Ovary (tissue), 10 donors: ENCODE measurements at places on chromosomes 6 and 20.

- no peak overlapping the region for H3K4me3 ChIP-seq
- no peaks in the 10 kb centered on the region for H3K27me3 ChIP-seq
- H3K4me1 ChIP-seq, result peaks cover 6% of the 10 kb centered on the region
- no peak overlapping the region for H3K27ac ChIP-seq
- H3K36me3 ChIP-seq, result no peaks in the 10 kb centered on the region
These were observed 46.2 kb downstream of the PANK2 start for GRCh38 chr20:3935295-3935955.

- DNase-seq, result no peak
- H3K4me1 ChIP-seq, result no peaks in the 10 kb centered on the region
- H3K27me3 ChIP-seq, result no peaks in the 10 kb centered on the region
- no peak overlapping the region for H3K27ac ChIP-seq
These were observed 83.4 kb downstream of the ZNF217 start for GRCh38 chr20:53510262-53510661.

GRCh38 chr20:13821876-13822275 lies 37.0 kb downstream of the NDUFAF5 start:
- no peaks in the 10 kb centered on the region for H3K36me3 ChIP-seq
- no peak for DNase-seq
- no peak overlapping the region for H3K27ac ChIP-seq
- H3K27me3 ChIP-seq, result no peaks in the 10 kb centered on the region

GRCh38 chr6:142821860-142822259 lies 123.1 kb downstream of the HIVEP2 start:
- no peak for DNase-seq
- no peak overlapping the region for H3K4me3 ChIP-seq
- peaks cover 12% of the 10 kb centered on the region for H3K4me1 ChIP-seq

GRCh38 chr6:127119102-127120022 lies 891 bp downstream of the RSPO3 start:
- peak overlapping the region; percentile 44 for H3K4me3 ChIP-seq
- H3K27ac ChIP-seq, result no peak overlapping the region
- H3K4me1 ChIP-seq, result peaks cover 5% of the 10 kb centered on the region
- H3K36me3 ChIP-seq, result no peaks in the 10 kb centered on the region
- no peaks in the 10 kb centered on the region for H3K27me3 ChIP-seq

- no peaks in the 10 kb centered on the region for H3K36me3 ChIP-seq
- DNase-seq, result no peak
- H3K4me1 ChIP-seq, result no peaks in the 10 kb centered on the region
- H3K27me3 ChIP-seq, result no peaks in the 10 kb centered on the region
- H3K4me3 ChIP-seq, result no peak overlapping the region
These were observed 108.4 kb downstream of the RTN4IP1 start for GRCh38 chr6:106520711-106521401.

GRCh38 chr20:63502671-63503172 lies 3.8 kb upstream of the EEF1A2 start:
- DNase-seq, result no peak
- H3K36me3 ChIP-seq, result no peaks in the 10 kb centered on the region
- H3K4me3 ChIP-seq, result no peak overlapping the region
- peaks cover 2% of the 10 kb centered on the region for H3K4me1 ChIP-seq

DNA sequence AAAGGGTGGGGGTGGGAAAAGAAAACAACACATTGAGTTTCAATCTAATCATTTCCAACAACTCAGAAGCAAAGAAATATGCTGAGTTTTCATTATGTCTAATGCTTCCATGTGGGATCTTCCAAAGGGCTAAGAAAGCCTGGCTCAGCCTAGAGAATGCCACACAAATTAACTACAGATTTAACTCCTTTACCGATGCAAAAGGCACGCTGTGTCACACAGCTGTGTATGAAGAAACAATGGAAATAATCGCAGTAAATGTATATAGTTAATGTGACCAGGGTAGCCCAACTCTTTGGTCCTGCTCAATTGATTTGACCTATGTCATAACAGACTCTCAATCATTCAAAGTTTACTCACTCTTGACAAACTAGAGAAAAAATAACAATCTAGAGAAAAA lies 17.8 kb downstream of the B4GALT5 start:
- peaks cover 19% of the 10 kb centered on the region for H3K4me1 ChIP-seq
- no peak for DNase-seq
- no peak overlapping the region for H3K4me3 ChIP-seq
- H3K27ac ChIP-seq, result no peak overlapping the region
- H3K27me3 ChIP-seq, result no peaks in the 10 kb centered on the region
- no peaks in the 10 kb centered on the region for H3K36me3 ChIP-seq

DNA sequence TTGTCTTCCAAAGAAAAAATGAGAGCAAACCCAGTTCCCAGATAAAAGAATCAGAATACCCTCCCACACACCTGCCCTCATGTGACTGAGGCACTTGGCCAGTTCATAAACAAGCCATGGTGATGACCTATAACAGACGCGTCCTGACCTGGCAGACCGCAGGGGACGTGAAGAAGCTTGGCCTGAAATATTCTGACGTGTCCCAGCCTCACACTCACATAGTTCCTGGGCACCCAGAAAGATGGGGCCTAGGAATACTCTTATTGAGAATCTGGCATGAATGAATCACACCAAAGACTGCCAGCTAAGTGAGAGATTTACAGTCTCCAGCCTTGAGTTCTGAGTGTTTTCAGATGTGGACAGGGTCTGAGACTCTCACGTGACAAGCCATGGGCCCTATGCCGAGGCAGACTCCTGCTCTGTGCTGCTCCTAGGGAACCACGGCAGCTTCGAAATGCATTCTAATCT lies 17.2 kb upstream of the MAP3K4 start:
- H3K4me1 ChIP-seq, result peaks cover 18% of the 10 kb centered on the region
- peak overlapping the region; percentile 63 for H3K27ac ChIP-seq
- no peaks in the 10 kb centered on the region for H3K27me3 ChIP-seq
- no peak overlapping the region for H3K4me3 ChIP-seq

DNA sequence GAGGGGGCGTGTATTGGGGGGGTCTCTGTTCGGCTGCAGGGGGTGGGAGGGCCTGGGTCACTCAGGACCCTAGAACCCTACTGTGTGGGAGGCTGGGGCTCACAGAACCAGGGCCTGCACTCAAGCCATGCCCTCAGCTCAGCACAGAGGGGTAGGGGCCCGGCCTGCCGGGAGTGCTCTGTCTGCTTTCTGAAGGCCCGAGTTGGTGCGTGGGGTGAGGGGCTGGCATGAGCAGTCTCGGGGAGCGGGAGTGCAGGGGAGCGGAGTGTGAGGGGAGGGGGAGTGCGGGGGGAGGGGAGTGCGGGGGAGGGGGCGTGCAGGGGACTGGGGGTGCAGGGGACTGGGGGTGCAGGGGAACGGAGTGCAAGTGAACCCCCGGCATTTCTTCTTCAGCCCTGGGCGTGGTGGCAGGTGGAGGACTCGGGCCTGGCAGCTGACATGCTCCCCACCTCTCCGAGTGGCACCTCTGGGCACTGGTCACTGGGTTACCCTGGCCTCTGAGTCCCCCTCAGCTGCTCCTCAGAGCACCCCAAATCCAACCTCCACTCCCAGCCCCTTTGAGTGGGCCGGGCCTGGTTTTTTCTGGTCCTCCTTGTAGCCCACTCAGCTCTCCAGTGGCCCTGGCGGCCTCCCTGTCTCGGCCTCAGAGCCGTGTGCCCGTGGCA lies 1.0 kb downstream of the COL20A1 start:
- H3K4me3 ChIP-seq, result no peak overlapping the region
- H3K4me1 ChIP-seq, result peaks cover 2% of the 10 kb centered on the region
- H3K27ac ChIP-seq, result no peak overlapping the region
- H3K36me3 ChIP-seq, result no peaks in the 10 kb centered on the region
- peaks cover 4% of the 10 kb centered on the region for H3K27me3 ChIP-seq

DNA sequence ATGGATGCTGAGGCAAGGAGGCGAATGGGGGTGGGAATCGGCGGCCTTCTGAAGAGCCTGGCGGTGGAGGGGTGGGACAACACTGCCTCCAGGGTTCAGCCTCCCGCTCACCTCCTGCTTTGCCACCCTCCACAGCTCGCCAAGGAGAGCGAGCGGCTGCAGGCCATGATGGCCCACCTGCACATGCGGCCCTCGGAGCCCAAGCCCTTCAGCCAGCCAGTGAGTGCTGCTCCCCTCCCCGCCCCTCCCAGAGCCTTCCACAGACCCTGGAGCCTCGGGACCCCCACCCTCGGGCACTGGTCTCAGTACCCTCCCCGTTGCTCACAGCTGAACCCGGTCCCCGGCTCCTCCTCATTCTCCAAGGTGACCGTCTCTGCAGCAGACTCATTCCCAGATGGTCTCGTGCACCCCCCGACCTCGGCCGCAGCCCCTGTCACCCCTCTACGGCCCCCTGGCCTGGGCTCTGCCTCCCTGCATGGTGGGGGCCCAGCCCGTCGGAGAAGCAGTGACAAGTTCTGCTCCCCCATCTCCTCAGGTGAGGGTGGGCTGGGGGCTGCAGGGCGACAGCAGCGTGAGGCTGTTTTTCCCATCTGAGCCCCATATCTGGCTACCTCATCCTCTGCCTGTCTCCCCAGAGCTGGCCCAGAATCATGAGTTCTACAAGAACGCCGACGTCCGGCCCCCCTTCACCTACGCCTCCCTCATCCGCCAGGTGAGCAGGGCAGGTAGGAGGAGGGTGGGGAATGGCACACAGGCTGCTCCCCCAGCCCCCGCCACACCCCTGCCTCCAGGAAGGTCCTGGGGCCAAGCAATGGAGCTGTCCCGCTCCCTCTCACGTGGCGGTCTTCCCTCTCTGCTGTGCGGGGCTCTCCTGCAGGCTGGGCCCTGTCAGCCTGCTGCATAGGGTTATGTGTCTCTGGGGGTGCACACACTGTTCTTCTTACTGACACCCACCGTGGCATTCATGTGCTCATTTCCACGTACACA lies 43.7 kb downstream of the FOXP4 start:
- no peaks in the 10 kb centered on the region for H3K4me1 ChIP-seq
- no peak for DNase-seq
- H3K36me3 ChIP-seq, result no peaks in the 10 kb centered on the region
- no peak overlapping the region for H3K4me3 ChIP-seq
- no peak overlapping the region for H3K27ac ChIP-seq
- no peaks in the 10 kb centered on the region for H3K27me3 ChIP-seq

- H3K27ac ChIP-seq, result no peak overlapping the region
- no peak for DNase-seq
- no peak overlapping the region for H3K4me3 ChIP-seq
These were observed 304.1 kb downstream of the LAMA2 start for GRCh38 chr6:129186988-129187387.

DNA sequence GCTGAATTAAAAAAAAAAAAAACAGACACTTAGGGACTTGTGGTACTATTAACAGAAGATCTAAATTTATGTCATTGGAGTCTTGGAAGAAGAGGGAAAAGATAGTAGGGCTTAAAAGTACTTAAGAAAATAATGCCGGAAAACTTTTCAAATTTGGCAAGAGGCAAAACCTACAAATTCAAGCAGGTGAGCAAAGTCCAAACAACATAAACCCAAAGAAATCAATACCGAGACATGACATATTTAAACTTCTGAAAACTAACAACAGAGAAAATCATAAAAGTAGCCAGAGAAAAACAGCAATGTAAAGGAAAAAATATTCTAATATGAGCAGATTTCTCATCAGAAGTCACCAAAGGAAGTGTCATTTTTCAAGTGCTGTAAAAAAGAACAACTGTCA lies 44.4 kb downstream of the EPM2A start:
- no peak overlapping the region for H3K4me3 ChIP-seq
- H3K36me3 ChIP-seq, result no peaks in the 10 kb centered on the region
- no peak for DNase-seq
- H3K27me3 ChIP-seq, result no peaks in the 10 kb centered on the region
- H3K4me1 ChIP-seq, result no peaks in the 10 kb centered on the region
- no peak overlapping the region for H3K27ac ChIP-seq

DNA sequence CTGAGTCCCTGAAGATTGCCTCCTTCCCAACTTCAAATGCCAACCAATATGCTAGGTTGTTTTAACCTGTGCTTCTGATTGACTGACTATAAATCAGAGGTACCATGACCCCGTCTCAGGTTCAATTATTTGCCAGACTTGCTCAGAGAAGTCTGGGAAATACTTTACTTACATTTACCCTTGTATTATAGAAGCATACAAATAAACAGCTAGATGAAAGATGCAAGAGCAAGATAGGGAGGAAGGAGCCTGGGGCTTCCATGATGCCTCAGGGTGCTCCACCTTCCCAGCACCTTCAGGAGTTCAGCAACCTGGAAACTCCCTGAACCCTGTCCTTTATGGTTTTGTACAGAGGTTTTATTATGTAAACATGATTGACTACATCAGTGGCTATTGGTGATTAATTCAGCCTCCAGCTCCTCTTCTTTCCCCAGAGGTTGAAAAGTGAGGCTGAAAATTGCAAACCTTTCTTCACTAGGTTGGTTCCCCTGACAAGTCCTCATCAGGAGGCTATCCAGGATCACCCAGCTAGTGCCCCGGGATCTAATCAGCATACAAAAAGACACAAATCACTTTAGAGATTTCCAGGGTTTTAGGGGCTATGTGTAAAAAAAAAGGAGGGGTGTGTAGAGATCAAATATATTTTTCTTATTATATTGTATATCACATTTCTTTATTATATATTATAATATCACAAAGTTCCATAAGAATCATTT lies 547.7 kb downstream of the EPM2A start:
- no peaks in the 10 kb centered on the region for H3K4me1 ChIP-seq
- H3K27ac ChIP-seq, result no peak overlapping the region
- no peaks in the 10 kb centered on the region for H3K27me3 ChIP-seq
- no peak overlapping the region for H3K4me3 ChIP-seq

- no peak for DNase-seq
- no peak overlapping the region for H3K27ac ChIP-seq
- peak overlapping the region; percentile 96 for H3K4me3 ChIP-seq
- no peaks in the 10 kb centered on the region for H3K36me3 ChIP-seq
- no peaks in the 10 kb centered on the region for H3K27me3 ChIP-seq
These were observed 2.8 kb downstream of the CITED2 start for GRCh38 chr6:139371421-139372203.

- H3K27ac ChIP-seq, result no peak overlapping the region
- H3K36me3 ChIP-seq, result no peaks in the 10 kb centered on the region
- H3K4me3 ChIP-seq, result no peak overlapping the region
- H3K4me1 ChIP-seq, result no peaks in the 10 kb centered on the region
These were observed 82.7 kb downstream of the MDN1 start for GRCh38 chr6:89736893-89737292.

DNA sequence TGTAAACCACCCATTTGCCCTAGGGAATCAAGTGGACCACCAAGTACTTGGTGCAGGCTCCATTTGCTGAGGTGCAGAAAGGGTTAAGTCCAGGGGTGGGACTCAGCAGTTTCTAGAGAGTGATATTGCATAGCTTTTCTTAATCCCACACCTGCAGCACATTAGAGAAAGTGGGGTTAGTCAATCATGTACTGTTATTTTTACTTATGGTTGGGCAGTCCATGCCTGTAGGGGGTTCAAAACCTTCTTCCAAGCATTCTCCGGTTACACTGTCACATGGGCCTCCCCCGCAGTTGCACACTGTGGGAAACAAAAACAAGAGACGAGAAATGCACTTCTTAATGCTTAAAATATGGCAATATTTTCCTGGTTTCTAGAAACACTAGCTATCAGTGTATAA lies 65.5 kb downstream of the LAMA4 start:
- no peaks in the 10 kb centered on the region for H3K27me3 ChIP-seq
- H3K4me3 ChIP-seq, result no peak overlapping the region
- no peak overlapping the region for H3K27ac ChIP-seq
- H3K4me1 ChIP-seq, result peaks cover 4% of the 10 kb centered on the region
- H3K36me3 ChIP-seq, result no peaks in the 10 kb centered on the region
- no peak for DNase-seq

GRCh38 chr6:152298848-152299735 lies 338.1 kb downstream of the SYNE1 start:
- no peak for DNase-seq
- H3K27ac ChIP-seq, result no peak overlapping the region
- H3K36me3 ChIP-seq, result no peaks in the 10 kb centered on the region
- H3K4me3 ChIP-seq, result no peak overlapping the region
- no peaks in the 10 kb centered on the region for H3K27me3 ChIP-seq
- H3K4me1 ChIP-seq, result peaks cover 10% of the 10 kb centered on the region
